T-cell (primary cell): ENCODE measurements at places on chromosomes 7 and 10. TPM values are rescaled to one million over a fixed set of nuclear protein-coding genes. Genes with fewer than 3 reads are reported as not detected.

RBM48 gene
- 23.9 TPM for total RNA-seq

SEMA3D gene
- not detected for total RNA-seq

MRPS16 gene
- 38.2 TPM for total RNA-seq

KIF20B gene
- 20.3 TPM for total RNA-seq

FAM200A gene
- total RNA-seq = 8.9 TPM

ITPRID1 gene
- total RNA-seq = not detected
